ENCODE measurements at places on chromosomes 2 and 18.

- DNase-seq: peak; percentile 4
Measured at GRCh38 chr2:72605836-72606442, 219.9 kb downstream of the EXOC6B start.

GRCh38 chr18:24669015-24669414 is 208.6 kb downstream of the HRH4 start:
- no peak for DNase-seq

GRCh38 chr18:25921677-25922421 is 168.6 kb downstream of the SS18 start:
- no peak for DNase-seq

DNA sequence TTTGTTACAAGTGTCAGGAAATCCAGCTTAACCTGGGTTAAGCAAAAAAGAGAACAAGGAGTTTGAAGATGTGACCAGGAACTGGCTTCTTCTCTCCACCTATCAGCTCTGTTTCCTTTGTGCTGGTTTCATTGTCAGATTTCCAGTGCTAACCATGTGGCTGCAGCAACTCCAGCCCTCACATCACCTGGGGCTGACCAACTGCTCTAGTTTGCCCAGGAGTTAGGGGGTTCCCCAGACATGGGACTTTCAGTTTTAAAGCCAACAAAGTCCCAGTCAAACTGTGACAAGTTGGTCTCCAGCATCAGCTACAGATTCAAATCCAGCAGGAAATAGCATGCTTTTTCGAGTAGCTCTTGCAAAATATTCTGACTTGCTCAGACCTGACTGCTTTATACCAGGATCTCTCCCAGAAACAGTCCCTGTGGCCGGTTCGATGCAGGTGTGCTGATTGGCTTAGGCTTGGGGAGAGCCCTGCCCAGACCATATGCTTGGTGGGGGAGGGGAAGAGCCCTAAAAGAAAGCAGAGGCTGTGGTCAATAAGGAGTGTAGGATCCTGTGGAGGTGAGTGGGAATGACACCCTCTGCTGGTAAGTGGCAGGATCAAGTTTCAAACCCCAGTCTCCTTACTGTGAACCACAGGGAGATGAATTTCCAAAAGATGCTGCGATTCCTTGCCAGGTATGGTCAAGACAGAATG is 49.5 kb downstream of the KCNE4 start:
- DNase-seq: no peak

GRCh38 chr2:144694456-144694855 is 174.5 kb upstream of the ZEB2 start:
- no peak for DNase-seq

DNA sequence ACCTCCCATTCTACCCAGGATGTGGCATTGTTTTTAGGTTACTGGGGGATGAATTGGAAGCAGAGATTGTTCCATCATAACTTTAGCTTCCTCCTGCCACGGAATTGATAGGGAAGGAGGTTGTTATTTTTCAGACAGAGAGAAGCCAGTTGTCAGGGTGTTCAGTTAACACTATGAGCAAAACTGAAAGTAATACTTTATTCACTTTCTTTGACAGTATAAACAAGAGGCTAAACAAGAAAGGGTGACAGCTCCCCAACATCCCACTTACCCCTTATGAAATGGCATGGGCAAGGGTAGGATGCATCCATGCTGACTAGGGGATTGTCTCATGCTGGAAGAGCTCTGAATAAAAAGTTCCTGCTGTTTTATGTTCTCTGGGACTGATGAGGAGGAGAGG is 36.4 kb upstream of the GAREM1 start:
- no peak for DNase-seq

DNA sequence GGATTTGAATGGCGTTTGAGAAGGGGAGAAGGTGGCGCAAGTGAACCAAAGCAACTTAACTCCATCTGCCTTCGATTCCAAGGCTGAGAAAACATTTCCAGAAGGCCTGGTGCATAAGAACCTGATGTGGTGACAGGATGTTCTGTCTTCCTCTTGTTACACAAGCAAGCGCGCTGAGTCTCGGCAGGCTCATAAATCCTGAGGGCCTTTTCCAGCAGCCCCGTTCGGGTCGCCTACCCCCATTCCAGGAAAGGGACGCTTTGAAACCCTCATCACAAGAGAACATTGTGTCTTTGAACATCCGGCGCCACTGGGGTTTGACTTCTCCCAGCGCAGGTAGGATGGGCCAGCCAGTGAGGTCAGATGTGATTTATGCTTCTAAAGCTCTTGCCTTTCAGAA is 403.5 kb downstream of the SETBP1 start:
- DNase-seq: no peak

DNA sequence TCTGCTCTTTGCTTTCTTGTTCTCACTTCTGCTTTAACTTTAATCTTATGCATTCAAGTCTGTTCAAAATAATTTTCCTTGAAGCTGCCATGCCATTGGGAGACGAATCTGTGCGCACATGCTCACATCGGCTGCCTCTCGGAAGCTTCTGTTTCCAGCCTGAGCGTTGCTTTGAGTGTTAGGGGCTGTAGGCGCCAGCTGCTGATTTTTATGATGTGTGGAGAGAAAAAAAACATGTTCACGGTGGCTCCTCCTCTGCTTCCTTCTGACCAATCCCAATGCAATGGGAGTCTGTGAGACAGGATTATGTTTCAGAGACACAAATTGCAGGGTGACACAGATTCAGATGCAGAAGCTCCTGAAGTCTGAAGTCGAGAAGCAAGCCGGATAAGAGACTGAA is at the start of gene MC4R:
MC4R (minus strand) TSS at position 180 of the 400 bp plus-strand sequence. CDS start 426 bp downstream, outside the sequence.
- peak; percentile 89 for DNase-seq

- DNase-seq: no peak
Measured at GRCh38 chr2:67898595-67898994, 164.2 kb downstream of the C1D start.

GRCh38 chr2:128195435-128195984 is 104.5 kb downstream of the UGGT1 start:
- no peak for DNase-seq

GRCh38 chr2:99806758-99807157 is 316.9 kb upstream of the REV1 start:
- no peak for DNase-seq

- no peak for DNase-seq
Measured at GRCh38 chr18:10015288-10015701, 101.5 kb downstream of the VAPA start.

Measured in brain (organoid and tissue), 16 donors.